Natural killer cell (primary cell): ENCODE measurements at places on chromosomes 6 and 20.

GRCh38 chr6:139510040-139510790 is 135.8 kb upstream of the CITED2 start:
- DNase-seq, result no peak

DNA sequence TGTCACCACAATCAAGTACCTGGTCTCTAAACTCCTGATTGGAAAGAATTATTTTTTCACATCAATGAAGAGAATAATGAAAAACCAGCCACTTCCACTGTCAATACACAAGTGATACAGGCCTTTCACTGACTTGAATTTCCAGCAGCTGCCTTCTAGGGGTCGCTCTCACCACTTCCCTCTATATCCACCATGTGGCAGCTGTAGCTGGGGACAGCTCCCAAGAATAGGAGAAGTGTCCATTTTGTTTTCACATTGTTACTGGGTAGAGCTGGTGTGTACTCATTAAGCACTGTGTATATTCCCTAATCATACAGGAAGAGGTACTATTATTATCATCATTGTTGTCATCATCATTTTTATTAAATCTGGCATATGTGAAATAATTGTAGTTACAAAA is 438.4 kb upstream of the SPTLC3 start:
- DNase-seq, result no peak

- no peak for DNase-seq
Measured at GRCh38 chr6:31525553-31525931, 3.2 kb upstream of the MCCD1 start.

GRCh38 chr20:59217794-59218280 is 54.2 kb downstream of the ZNF831 start:
- DNase-seq, result no peak

GRCh38 chr6:52958546-52959255 is 36.4 kb downstream of the GSTA4 start:
- no peak for DNase-seq

- no peak for DNase-seq
Measured at GRCh38 chr6:123316733-123317323, 319.9 kb downstream of the TRDN start.

DNA sequence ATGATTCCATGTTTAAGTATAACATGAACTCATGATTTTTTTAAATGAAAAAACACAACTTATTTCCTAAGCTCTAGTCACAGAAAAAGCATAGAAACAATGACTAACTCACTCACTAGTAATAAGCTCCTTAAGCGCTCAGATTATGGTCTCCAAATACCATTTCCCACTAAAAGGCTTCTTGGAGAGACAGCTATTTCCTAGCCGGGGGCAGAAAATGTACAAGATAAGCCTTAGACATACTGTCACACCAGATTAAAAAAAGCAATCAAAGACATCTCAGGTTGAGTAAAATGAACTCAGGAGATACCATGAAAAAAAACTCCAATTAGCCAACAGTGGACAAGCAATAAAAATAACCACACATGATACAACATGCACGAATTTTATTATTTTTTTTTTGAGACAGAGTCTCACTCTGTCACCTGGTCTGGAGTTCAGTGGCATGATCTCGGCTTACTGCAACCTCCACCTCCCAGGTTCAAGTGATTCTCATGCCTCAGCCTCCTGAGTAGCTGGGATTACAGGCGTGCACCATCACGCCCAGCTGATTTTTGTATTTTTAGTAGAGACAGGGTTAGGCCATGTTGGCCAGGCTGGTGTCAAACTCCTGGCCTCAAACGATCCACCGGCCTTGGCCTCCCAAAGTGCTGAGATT is 14.9 kb downstream of the SRPK1 start:
- DNase-seq, result no peak

GRCh38 chr6:158415666-158416065 is 103.4 kb downstream of the TULP4 start:
- DNase-seq, result no peak

GRCh38 chr6:129645106-129645829 is 64.7 kb downstream of the ARHGAP18 start:
- DNase-seq, result no peak
